ENCODE measurements at places on chromosomes 16 and 17. TPM values are rescaled to one million over a fixed set of nuclear protein-coding genes. Genes with fewer than 3 reads are reported as not detected.

DNA sequence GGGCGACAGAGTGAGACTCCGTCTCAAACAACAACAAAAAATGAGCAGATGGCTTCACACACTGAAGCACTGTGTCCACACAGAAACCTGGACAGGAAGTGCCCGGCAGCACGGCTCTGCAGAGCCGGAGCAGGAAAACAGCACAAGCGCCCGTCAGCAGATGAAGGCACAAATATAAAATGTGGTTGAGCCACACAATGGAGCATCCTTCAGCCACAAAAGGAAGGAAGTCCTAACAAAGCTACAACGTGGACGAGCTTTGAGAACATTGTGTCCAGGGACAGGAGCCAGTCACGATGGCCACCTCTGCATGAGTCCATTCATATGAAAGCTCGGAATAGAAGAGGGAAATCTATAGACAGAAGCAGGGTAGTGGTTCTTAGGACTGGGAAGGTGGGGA, 15.7 kb downstream of the RHBDF2 start:
- no peak for DNase-seq

DNA sequence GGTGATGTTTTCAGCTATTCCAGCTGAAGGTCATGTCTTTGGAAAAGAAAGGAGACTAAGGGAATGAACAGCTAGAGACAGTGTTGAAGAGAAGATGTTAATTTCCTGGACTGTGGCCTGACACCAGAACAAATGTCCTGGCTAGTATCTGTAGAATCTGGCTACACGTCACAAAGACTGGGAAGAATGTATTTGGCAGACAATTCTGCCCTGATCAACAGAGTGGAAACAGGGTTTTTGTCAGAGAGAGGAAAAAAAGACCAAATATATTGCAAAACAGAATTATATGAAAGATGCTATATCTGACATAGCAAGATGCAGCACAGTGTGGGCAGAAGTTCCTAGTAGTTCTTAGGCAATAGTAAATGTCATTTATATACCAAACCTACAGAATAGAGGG, 17.0 kb upstream of the ANKFN1 start:
- DNase-seq = no peak

Gene SMIM5
- total RNA-seq = 41.6 TPM

DNA sequence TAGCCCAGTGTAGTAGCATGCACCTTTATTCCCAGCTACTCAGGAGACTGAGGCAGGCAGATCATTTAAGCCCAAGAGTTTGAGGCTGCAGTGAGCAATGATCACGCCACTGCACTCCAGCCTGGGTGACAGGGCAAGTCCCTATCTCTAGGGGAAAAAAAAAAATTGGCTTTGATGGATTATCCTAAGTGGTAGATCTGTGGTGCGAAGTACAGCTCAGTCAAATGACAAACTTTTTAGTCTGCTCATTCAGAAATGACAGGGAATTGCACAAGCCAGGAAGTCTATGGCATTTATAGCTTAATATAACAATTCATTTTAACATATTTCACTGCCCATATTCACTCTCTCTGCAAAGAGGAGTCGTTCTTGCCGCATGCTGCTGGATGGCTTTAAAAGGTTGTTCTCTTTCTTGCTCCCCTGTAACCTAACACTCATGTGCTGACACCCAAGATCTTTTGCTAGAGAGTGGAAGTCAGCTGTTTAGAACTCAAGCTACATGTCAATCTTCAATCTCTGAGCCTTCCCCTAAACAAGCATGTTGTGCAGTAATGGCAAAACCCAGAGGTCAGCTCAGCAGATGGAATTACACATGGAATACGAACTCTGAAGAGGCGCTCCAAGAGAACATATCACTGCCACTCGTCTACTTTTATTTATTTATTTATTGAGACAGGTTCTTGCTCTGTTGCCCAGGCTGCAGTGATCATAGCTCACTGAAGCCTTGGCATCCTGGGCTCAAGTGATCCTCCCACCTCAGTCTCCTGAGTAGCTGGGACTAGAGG, 32.8 kb downstream of the RNF157 start:
- DNase-seq = no peak

- no peak for DNase-seq
These were observed 4.3 kb downstream of the IL27 start for GRCh38 chr16:28502290-28502689.

Gene ZNF213
- total RNA-seq = 18.1 TPM
